ENCODE measurements at places on chromosomes 12 and 14.
A peak's percentile ranks its signal among the peaks of the same experiment; 100 is the strongest.

DNA sequence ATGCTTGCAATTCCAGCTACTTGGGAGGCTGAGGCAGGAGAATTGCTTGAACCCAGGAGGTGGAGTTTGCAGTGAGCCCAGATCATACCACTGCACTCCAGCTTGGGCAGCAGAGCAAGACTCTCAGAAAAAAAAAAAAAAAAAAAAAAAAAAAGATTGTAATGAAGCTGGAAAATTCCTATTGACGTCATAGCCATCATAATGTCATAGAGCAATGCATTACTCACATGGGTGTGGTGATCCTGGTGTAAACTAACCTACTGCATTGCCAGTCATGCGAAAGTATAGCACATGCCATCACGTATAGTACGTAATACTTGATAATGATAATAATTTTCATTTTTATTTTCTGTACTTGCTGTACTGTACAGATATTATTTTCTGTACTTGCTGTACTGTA lies 42.7 kb upstream of the NID2 start:
- DNase-seq: peak; percentile 39

DNA sequence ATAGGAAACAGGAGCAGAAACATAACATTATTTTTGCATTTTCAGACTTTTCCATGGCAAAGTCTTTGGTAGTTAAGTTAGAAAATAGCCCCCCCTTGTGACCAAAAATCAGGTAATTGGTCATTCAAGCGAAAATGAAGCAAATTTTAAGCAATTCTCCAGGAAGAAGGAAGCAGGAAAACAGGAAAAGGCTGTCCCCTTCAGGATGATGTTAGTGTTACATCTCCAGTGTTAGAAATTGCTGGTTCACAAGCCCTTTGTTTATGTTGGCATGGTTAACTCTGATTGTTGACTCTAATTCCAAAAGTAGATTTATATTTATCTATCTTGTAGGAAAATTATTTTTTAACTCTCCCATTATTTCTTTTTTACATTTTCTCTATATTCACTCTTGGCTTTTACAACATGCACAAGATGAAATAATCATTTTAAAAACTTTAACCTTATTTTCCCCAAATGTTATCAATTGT lies 18.8 kb upstream of the GAS2L3 start:
- DNase-seq: peak; percentile 82

DNA sequence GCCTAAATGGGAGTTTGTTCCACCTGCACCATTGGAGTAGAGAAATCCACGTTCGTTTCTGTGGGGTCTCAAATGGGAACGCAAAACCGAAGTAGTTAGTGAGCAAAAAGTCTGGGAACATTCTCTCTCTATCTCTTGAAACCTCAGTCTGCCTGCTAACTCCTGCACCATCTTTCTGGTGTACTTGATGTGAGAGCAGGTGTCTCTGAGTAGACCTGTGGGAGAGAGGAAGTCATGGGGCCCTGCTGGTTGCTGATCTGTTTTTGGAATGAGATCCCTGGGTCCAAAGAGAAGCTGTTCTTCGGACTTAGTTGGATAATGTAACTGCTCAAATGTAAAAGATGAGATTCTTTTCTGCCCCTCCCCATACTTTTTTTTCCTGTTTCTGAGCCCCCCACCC lies 57.3 kb downstream of the MAX start:
- no peak for DNase-seq

DNA sequence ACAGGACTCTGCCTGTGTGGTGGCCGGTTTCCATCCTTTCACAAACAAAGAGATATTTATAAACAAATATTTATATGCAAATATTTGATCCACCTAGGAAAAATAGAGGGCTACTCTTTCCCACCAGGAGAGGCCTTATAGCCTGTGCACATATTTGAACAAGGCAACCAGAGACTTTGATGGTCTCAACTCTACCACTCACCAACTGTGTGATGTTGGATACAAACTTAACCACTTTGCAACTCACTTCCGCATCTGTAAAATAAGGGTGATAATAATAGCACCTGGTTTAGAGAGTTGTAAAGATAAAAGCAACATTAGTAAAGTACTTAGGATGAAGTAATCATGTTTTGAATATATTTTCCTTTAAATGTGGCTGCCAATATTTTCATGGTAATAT lies 1.5 kb upstream of the CLEC12A start:
- no peak for DNase-seq

DNA sequence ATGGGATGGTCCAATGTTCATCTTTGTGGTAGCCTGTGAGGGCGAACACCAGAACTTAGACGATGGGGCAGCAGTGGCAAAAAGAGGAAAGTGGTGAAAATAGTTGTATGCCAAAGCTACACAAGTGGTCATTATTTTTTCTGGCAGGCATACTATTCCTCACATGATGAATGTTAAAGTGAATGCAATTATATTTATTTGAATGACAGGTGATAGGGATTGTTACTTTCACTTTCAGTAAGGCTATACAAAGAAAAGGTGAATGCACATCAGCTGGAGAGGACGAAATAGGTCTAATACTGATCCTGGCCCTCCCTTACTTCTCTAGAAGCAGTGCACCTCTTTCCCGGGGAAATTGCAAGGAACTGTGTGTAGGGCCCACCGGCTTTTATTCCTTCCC lies 470.1 kb downstream of the TMTC2 start:
- no peak for DNase-seq

- no peak for DNase-seq
These were observed 35.8 kb downstream of the RAP1B start for GRCh38 chr12:68646484-68646883.

DNA sequence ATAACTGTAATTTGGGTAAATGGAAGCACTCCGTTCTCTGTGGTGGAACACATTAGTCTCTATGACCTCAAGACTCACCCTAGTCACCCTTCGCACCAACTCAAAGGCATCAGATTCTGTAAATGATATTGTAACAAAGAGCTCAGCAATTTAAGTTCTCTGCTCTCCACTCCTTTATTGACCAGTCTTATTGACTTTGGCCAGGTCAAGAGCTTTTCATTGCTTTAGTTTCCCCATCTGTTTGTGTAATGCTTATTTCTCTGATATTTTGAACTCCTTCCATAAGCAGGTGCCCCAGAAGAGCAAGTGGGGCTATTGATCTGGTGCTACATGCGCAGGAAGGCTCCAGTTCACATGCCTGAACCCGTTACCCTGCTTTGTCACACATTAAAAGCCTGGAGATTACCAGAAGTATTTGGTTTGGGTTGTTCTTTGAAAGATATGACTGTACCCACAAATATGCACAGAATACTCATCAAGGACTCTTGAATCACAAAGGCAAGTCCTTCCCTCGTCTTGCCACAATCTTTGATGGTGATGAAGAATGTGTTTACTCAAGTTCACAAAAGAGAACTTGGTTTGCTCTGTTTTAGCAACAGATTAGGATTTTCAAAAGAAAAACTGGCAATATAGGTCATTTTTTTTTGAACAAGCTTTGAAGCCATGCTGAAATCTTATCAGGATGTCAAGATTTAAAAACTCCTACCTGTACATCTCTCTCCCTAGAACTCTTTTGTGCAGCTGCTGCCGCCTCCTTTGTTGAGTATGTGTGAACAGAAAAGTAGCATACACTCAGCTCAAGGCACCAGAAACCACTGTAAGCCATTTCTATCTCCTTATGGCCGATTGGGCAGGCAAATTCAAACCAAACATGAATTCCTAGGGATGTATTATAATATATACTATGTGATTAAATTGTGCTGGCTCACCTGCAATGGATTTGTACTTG lies 193.9 kb downstream of the BCAT1 start:
- DNase-seq: peak; percentile 88

DNA sequence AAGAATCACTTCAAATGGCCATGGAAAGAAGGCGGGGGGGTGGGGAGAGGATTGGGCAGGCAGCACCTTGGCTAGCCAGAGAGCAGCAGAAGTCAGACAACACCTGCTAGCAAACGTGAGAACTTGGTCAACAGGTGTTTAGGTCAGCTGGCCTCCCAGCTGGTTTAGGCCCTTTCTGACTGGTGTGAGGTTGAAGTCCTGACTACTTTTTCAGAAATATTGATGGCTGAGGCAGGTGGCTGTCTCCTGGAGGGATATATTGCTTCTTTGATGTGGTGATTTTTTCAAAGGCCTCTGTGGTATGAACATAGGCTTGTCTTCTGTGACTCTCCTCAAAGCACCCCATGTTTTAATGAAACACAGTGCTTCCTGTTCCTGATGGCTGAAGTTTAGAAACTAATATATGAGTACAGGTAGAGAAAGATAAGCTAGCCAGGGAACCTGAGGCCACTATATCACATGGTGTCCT lies 238.2 kb upstream of the SSTR1 start:
- no peak for DNase-seq

GRCh38 chr14:99127651-99128167 lies 144.3 kb downstream of the BCL11B start:
- DNase-seq: peak; percentile 86

DNA sequence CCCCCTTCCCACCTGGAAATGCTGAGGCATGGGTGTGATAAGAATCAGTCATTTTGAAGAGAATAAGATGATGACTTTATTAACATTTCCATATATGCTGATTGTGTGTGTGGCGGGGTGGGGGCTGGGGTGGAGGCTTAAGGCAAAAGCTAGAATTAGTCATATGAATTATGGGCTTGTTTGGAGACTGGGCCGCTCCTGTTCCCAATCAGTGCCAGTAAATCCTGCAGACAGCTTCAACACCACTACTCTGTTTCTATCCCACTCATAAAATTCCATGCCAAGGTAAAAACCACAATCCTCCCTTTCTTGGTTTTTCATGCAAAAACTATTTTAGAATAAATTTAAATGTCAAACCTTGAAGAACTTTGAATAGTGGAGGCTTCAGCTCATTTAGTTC lies 29.9 kb upstream of the SLC38A2 start:
- peak; percentile 99 for DNase-seq

- no peak for DNase-seq
These were observed 107.1 kb upstream of the SLCO1C1 start for GRCh38 chr12:20588042-20588441.

GRCh38 chr12:108856428-108857157 lies 790 bp downstream of the SSH1 start:
- peak; percentile 69 for DNase-seq

- DNase-seq: no peak
These were observed 152.1 kb downstream of the ADGRD1 start for GRCh38 chr12:131105736-131106348.

DNA sequence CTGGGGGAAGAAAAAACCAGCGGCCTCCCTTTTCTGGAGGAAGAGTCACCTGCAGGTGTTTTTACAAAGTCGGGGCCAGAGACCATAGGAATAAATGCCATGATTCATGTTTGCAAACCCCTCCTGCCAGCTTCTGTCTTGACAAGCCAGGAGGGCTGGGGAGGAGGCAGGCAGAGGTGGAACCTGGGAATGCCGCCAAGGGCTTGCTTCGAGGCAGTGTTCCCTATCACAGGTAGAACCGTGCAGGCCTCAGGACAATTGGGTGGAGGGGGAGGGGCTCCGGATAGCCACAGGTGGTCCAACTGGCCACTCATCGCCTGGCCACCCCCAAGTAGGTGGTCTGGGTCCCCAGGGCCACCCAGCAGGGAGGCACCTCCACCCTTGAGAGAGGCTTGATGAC lies 14.2 kb upstream of the DLK1 start:
- DNase-seq: no peak

Data from fibroblast of skin of right quadriceps (primary cell).